ENCODE measurements at places on chromosomes 11 and 22.
A peak's percentile ranks its signal among the peaks of the same experiment; 100 is the strongest.

DNA sequence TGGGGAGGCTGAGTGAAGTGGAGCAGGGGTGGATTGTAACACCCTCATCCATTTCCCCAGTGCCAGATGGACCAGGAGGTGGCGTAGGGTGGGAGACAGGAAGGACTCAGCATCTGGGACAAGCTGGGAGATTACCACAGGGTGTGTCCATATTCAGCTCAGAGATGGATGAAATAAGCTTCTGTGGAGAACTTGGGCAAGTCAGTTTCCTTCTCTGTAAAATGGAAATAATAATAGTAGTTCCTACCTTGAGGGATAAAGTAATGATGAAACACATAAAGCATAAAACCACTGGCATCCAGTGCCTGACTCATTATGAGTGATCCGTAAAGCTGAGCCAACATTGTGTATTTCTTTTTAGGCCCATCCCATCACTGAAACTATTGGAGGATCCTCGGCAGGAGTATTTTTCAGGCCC, 607 bp upstream of the ROBO4 start:
- DNase-seq: no peak

DNA sequence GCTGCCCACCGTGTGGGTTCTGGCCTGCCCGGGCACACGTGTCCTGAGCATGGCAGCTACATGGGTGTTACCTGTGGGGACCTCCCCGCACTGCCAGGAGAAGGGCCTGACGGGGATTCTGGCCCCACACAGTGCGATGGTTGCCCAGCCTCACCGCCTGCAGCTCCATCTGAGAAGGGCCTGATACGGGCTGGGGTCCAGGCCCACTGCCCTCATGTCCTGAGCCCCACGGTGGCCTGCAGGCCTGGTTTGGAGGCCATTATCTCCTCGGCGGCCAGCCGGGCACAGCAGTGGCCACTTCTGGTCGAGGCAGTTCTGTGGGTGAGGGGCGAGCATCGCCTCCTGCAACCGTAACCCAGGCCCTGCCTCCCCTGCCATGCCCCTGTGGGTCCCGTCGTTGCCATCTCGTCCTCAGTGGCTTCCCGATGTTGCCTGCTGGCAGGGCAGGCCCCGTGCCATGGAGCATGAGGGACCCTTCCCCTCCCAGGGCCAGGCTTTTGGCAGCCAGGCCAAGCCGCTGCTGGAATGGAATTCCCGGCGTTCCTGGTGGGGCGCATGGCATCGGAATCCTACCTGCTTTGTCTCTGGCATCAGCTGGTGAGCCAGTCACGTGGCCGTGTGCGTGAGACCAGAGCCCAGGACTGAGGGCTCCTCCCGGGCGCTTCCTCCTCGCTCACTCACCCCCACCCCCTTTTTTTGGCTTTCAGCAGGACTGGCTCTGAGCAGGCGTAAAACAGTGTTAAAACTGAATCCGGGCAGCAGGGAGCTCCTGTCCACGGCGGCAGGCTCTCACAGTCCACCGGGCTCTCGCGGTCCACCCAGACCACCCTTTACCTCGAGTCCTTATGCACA, 71.9 kb upstream of the PPARA start:
- DNase-seq: no peak

- no peak for DNase-seq
These were observed 46.8 kb downstream of the APIP start for GRCh38 chr11:34869425-34869824.

DNA sequence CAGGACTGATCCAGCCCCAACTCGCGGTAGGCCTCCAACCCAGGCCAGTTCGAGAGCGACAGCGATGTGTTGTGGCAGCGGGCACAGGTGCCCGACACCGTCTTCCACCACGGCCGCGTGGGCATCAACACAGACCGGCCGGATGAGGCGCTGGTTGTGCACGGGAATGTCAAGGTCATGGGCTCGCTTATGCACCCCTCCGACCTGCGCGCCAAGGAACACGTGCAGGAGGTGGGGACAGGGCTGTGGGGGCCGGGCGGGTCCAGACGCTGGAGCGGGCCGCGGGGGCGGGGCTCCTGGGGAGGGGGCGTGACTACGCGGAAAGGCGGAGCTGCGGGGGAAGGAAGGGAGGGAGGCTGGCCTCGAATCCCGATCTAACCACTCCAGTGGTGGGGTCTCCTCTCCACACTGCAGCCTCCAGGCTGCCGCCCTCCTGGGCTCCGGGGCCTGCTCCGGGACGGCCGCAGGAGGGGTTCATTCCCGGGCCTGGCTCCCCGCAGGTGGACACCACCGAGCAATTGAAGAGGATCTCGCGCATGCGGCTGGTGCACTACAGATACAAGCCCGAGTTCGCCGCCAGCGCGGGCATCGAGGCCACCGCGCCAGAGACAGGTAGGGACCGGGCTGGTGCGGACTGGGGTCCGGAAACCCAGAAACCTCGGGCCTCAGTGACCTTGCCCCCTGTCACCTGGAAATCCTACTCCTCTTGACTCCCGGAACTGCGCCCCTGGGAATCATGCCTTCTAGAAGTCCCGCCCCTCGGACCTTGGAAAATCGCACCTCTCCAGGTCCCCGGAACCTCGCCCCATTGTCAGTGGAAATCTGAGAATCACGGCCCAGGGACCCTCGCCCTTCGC, 14.9 kb downstream of the TMEM258 start:
- DNase-seq: peak; percentile 26

DNA sequence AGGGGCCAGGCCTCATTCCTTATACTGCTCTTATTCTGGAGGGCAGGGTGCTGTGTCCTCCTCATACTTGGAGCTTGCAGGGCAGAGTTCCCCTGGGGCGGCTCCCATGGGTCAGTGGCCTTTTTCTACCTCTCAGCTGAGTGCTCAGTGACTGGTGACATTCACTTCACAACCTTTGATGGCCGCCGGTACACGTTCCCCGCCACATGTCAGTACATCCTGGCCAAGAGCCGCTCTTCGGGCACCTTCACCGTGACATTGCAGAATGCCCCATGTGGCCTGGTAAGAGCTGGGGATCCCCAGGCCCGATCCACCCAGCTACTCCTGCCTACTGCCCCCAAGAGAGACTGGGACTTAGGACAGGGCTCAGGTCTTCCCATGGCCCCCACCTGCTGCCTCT, 14.5 kb downstream of the OTOG start:
- DNase-seq: no peak

DNA sequence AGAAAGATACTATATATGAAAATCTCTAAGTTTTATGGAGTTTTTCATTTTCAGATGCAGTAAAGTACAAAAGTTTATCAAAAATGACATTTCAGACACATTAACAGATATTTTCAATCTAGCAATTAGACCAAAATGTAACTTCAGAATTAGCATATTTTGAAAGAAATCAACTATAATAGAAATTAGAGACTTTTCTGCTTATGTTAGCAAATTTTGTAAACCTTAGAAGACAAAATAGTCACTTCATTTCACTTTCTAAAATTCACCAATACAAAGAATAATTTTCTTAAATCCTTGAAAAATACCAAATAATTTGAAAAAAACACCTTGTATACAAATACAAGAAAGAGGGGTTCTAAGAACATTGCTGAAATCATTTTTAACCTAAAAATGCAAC, 135.8 kb upstream of the FIBIN start:
- no peak for DNase-seq

DNA sequence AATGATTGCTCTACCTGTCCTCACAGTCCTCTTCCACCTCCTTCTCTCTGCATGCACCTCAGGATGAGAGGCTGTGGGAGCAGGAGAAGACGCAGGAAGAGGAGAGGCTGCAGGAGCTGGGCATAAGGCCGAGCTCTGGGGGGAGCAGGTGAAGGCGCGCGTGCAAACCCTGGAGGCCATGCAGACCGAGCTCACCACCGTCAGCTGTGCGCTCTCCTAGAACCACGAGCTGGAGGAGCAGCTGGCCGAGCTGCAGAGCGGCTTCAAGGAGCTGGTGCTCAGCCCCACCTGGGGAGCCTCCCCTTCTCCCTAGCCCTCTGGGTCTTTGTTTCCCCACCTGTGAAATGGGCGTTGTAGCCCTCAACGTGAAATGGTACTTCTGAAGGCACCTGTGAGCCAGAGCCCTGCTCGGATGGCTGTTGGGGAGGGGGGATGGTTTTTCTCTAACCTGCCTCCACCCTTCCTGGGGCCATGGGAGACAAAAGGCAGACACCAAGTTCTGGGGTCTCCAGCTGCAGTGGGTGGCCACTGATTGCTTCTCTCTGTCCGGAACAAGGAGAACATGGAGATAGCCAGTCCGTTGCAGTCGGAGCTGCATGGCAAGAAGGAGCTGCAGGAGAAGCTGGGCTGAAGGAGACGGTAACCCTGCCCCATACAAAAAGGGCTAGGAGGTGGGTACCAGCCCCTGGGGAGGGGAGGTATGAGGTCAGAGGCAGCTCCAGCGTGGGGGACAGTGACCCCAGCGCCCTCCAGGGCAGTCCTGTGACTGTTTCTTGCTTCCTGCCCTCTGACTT, 65.2 kb upstream of the A4GALT start:
- no peak for DNase-seq
